ENCODE measurements at places on chromosomes 1 and 21.
A peak's percentile ranks its signal among the peaks of the same experiment; 100 is the strongest.

- no peak for DNase-seq
These were observed 417.0 kb upstream of the ESRRG start for GRCh38 chr1:217140041-217140901.

- no peak for DNase-seq
These were observed 51.2 kb upstream of the DNAJC6 start for GRCh38 chr1:65258106-65258505.

DNA sequence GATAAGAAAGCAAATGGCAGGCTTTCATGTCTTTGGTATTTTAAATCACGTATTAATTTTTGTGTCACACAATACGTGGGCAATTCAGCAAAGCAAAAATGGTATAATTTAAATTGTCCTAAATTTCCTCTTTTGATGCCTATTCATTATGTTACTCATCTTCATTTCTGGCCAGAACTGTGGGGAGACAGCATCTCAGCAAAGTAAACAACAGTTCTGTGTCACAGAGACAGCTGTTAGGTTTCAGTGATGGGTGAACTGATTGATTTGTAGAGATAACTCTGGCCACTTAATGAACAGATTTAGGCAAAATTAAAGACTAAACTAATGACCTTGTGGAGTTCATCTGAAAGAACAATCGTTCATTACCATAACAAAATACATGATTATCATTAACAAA is 49.2 kb downstream of the FH start:
- DNase-seq: no peak

DNA sequence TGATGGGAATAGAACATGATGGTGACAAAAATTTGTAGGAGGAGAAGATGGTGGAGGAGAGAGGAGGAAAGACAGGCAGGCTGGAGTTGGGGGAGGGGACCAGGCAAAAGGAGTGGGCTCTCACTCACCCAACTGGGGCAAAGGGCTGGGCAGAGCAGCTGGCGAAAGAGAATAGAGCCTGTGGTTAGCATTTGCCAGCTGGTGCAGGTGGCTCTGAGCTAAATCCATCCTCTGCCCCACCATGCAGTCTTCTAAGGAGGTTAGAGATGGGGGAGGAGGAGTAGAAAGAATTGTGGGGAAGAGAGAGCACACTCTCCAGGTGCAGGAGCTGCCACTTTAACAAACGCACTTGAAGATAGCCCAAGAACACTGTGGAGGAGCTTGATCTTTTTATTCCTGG is 27.6 kb upstream of the SLAMF1 start:
- DNase-seq: no peak

DNA sequence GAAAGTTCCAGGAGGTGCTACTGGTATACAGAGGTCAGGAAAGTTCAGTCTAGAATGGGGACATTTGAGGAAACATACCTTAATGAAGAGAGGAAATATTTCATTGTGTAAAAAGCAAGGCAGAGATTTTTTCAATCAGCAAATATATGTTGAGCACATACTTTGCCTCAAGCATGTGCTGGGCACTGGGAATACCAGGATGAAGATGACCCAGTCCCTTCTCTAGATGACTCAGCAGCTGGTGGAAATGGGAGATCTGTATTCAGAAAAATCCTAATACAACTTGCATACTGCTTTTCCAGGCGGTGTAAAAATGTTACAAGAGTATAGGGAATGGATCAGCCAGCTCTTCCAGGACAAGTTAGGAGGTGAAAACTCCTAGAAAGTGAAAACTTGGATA is 229.3 kb downstream of the FGGY start:
- DNase-seq: no peak

GRCh38 chr1:29563092-29563491 is 326.8 kb downstream of the PTPRU start:
- no peak for DNase-seq

GRCh38 chr1:116511459-116512019 is 59.3 kb downstream of the CD58 start:
- DNase-seq: no peak

DNA sequence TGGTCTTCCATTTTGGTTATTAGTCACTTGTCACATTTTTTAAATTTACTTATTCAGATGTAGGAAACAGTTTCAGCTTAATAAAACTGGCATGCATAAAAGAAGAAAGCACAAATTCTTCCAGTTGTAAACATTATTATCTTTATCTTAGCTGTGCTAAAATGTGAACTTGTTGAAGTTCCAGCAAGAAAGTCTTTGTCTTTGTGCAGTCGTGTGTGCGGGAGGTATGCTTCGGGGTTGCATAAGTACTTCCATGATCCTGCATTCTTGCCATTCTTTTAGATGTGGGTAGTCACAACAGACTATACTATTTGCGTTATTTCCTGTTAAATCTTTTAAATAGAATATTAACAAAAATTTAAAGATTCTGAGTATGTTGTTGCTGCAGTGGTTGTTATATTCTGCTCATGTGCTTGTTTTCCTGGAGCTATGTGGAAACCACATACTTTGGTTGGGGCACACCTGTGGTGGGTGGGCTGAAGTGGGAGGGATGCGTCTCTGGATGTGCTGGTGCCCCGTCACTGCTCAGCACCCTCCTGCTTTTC is 49.9 kb downstream of the CBS start:
- DNase-seq: no peak

DNA sequence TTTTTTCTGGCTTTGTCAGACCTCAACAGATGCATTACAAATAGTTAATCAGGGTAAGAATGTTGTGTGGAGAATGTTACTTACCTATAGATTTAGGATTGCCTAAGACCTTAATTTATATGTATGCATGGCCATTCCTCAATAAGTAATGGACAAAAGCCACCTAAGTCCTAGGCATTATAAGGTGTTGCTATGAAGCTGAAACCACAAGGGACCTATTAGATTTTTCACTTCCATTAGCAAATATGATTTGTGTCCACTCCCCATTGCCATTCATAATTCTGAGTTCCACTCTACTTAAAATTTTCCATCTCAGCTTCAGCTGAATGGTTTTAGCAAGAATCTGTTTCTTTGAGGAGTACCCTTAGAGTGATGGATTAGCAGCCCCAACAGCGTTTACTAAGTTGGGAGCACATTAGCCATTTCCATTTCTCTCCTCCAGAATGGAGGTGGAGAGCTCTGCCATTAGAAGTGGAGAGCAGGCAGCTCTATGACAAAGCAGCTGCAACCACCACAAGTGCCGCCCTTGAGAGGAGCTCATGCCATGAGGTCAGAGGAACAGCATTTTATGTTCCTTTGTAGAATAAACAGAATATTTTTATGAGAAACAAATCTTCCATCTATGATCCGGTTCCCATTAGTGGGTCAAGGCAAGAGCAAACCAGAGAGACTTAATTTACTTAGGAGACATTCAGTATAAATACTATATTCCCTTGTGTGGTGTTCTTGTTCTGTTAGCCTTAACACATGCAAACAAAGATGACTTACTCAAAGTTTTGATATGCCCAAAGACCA is 28.9 kb upstream of the C1orf87 start:
- no peak for DNase-seq

DNA sequence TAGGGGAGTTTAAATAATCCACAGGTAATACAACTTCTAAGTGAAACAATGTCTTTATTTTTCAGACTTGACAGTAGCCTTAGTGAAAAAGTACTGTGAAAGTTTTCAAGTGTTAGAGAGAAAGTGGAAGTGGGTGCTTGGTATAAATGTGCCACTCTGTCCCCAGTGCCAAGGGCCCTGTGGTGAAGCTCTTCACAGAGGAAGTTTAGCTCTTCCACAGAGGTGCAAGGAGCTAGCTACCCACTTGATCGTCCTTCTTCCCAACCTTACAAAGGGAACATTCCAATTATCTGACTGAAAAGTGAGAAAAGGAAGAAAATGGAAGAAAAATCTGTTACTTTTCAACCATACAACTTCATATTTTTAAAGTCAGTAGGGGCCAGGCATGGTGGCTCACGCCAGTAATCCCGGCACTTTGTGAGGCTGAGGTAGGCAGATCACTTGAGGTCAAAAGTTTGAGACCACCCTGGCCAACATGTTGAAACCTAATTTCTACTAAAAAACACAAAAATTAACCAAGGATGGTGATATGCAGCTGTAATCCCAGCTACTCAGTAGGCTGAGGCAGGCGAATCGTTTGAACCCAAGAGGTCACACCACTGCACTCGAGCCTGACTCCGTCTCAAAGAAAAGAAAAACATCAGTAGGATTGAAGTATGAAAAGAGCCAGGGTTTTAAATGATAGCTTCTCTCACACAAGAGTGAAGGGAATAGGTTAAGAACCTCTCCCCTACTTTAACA is 41.0 kb upstream of the PTPRC start:
- DNase-seq: no peak

- no peak for DNase-seq
These were observed 35.0 kb downstream of the ARHGEF10L start for GRCh38 chr1:17574516-17574915.

DNA sequence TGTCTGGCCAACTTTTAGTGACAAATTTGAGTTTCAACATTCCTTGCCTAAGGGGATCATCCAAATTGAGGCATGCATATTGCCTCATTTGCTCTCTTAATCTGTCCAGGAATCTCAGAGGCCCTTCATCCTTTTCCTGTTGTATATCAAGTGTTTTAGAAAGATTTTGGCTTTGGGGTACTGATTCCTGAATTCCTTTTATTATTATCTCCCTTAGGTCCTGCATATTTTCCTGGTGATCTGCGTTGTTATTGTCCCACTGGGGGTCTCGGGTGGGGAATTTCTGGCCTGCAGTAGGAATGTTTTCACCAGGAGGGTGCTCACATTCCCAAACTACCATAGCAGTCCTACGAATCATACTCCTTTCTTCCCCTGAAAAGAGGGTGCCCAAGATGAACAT is 4.4 kb upstream of the AADACL3 start:
- DNase-seq: no peak

DNA sequence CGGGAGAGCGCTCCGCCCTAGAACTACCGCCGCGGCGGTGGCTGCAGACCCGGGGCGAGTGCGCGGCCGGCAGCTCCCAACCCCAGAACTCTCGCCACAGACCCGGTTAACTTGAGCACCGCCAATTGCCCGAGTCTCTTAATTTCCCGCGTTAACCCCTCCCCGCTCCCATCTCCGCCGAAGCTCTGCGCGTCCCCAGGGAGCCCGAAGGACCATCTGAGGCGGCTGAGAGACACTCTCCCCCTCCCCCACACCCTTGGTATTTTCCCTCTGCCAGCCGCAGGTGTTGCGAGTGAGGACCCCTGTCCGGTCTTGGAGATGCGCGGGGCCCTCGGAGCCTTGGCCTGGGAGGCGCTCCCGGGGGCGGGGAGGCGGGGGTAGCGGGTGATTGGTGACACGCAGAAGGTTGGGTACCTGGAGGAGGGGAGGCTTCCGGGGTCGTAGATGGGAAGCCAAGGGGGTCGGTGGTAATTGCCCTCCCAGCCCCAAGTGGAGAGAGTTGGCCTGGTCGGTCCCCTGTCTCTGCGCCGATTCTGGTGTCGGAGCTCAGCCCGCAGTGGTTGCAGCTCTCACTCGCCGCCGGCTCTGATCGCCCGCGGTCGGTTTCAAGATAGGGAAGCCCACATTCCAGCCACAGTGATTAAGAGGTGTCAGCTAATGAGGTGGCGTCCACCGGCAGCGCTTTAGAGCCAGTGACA is 858 bp upstream of the SUSD4 start:
- DNase-seq: no peak

GRCh38 chr1:204408074-204408507 is 3.5 kb downstream of the PPP1R15B start:
- no peak for DNase-seq

- DNase-seq: no peak
These were observed 1.5 kb downstream of the TRNP1 start for GRCh38 chr1:26994787-26995517.

DNA sequence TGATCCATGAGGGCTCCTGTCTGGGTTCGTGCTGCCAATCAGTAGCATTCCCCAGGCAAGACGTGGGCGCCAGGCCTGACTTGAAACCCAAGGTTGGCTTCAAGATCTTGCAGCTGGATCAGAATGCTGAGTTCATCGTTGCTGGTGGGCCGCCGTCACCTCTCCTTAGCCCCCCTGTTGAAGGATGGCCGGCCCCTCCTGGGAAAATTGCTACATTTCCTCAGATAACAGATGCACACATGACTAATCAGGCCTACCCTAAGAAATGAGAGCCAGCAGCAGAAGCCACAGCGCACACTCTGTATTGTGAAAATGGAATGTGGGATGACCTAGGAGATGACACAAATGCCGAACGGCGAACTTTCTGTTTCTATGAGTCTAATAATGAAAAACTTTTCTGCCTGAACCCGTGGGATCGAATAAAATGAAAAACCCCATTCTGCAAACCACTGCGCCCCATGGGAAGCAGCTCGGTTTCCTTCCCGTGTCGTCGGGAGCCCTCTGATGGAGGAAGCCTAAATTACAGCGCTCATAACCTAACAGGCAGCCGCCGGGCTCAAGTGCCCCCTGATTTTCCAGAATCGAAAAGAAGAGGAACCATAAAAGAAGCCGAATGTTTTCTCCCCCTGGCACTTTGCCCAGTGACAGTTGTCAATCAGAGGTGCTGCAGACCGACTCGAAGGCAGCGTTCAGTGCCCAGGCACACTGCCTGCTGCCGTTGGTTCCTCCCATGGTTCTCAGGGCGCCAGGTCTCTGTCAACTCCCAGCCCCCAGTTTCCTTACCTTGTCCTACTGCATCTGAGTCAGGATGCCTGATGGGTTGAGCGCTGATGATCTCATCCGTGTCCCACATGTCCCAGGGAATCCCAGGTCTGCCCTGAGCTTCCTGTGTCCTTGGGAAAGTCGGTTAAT is 38.2 kb upstream of the H6PD start:
- DNase-seq: peak; percentile 40

GRCh38 chr1:98903261-98903660 is 101.4 kb downstream of the PLPPR5 start:
- no peak for DNase-seq

- no peak for DNase-seq
These were observed 122.0 kb downstream of the PEX14 start for GRCh38 chr1:10596780-10597179.

- no peak for DNase-seq
These were observed 407.8 kb downstream of the DUSP10 start for GRCh38 chr1:221334062-221334461.

- DNase-seq: no peak
These were observed 64.2 kb downstream of the GPR137B start for GRCh38 chr1:236206548-236206947.
